ENCODE measurements at places on chromosomes 6 and 20. TPM values are rescaled to one million over a fixed set of nuclear protein-coding genes. Genes with fewer than 3 reads are reported as not detected.

Gene LGSN
- total RNA-seq = not detected

Gene SNX21
- total RNA-seq = 1.9 TPM

Gene GHRH
- not detected for total RNA-seq

Gene C20orf141
- total RNA-seq = not detected

Gene UNC5CL
- 4.9 TPM for total RNA-seq

Gene APCDD1L
- total RNA-seq = not detected

Gene DEFB124
- not detected for total RNA-seq

Gene SRMS
- total RNA-seq = not detected

DNA sequence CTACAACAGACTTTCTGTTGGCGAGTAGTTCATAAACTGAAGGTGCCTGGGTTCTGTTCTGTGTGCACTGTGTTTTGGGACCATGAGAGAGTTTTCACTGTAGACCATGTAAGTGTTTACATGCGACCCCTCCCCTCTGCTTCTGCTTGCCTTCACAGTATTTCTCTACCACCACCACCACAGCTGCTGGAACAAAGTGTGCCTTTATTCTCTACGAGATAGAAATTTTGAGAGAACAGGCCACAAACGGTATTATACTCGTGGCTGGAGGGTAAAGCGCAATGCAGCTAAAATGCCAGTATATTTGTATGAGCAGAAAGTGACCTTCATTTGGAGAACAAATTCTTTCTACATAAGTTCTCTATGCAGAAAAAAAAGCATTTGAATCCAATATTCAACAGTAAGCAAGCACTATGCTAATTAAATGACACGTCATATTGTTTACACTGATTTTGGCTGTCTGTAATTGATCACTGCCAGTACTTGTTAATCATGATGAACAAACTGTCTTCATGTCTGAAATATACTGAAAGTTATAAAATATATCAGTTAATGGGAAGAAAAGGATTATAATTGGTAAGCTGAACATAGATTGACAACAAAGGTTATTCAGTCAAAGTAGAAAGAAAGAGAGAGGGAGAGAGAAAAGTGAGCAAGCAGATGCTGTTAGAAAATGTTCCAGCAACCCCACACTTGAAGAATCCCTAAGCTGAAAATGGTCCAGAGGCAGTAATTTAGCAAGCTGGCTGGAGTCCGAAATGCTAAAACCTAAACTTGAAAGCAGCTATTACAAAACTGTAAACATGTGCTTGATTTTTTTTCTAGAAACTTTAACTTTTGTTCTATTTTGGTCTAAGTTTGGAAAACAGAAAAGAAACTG, 8.8 kb downstream of the CLDN20 start:
- no peak for DNase-seq

- DNase-seq = no peak
These were observed 155.8 kb downstream of the TSHZ2 start for GRCh38 chr20:53128004-53128403.

DNA sequence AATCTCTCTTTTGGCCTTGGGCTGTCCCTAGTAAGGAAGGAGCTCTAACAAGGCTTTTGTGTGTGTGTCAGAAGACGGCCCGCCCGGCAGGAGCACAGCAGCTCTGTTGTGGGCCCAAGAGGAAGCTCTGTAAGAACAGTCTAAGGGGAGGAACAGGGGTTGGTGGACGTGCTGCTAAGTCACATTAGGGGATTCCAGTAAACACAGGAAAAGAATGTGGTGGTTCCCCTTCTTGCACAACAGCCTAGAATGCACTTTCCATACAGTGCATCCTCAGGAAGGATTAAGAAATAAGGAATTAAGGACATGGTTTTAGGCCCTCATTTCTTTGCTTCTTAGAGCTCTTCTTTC, 114.5 kb downstream of the RNF144B start:
- DNase-seq = no peak

DNA sequence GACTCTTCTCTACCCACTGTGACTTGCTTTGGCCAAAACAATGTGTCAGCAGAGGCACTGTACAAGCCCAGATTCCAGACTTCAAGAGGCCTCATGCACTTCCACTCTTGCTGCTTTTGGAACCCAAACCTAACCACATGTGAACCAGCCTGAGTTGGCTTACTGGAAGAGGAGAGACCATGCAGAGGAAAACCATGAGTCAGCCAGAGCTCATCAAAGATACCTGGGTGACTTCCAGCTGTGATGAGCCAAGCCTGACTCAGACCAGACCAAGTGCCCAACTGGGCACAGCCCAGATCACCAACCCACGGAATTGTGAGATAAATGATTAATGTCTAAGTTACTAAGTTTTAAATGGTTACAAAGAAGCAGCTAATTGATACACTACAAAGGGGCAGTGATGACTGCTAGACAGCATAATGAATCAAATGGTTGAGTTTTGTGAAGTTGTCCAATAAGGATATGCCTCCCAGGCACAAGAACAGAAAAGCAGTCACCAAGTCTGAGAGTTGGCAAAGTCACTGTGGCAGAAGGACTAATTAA, 16.2 kb upstream of the BEND6 start:
- DNase-seq = no peak

DNA sequence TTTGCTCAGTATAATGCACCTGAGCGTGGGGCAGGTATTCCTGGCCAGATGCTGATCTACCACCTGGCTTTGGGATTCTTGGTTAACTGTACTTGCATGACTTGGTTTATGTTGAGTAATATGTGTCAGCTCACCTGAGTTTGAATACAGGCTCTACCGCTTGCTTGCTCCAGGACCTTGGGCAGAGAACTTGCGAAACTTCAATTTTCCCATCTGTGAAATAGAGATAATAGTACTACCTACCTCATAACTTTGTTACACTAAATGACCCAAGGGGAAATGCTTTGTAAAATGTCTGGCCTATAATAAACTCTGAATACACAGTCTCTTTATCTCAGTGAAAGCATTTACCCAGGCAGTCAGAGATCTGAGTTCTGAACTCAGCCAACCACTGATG, 51.8 kb downstream of the SCAND1 start:
- DNase-seq = no peak

- no peak for DNase-seq
These were observed 65.5 kb upstream of the CLVS2 start for GRCh38 chr6:122930252-122931180.

DNA sequence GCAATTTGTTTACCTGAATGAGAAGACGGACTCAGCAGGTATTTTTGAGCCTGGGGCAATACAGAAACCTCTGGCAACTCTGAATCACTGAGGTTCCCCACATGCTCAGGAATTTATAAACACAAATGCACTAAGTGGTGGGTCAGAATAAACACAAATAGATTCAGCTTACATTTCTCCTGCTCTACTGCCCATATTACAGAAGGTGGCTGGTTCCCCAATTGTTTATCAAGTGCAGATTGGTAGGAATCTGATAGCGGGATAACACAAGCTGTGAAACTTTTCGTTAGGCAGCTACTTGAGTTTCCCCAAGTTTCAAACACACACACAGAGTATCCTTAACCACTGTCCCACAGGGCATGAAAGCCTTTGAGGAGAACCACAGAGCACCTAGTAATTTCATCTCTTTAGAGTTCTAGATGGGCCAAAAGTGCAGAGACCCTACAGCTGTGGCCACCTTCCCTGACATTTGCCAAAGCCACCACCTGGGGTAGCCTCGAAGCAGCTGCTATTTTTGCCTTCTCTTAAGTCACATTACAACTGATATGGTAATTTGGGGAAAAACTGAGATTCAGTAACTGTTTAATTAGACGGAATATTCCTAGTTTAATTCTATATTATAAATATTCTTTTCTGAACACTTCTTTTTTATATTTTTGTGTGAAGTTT, 204.2 kb upstream of the PTCHD4 start:
- no peak for DNase-seq

DNA sequence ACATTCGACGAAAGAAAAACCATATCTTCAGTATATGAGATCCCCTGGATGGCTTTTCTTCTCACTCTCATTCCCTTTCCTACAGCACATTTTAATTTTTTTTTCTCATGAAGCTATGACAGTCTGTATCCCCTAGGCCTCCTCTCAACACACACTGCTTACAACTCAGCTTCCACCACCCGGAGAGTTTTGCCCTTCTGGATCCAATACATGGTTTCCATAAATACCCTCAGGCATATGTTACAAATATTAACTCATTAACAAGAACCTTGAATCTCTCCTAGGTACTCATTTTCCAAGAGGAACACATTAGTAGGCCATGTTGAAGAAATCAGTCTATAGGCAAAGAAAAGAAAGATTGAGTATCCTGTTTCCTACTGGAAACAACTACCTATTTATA, 44.0 kb downstream of the PAK5 start:
- DNase-seq = no peak

DNA sequence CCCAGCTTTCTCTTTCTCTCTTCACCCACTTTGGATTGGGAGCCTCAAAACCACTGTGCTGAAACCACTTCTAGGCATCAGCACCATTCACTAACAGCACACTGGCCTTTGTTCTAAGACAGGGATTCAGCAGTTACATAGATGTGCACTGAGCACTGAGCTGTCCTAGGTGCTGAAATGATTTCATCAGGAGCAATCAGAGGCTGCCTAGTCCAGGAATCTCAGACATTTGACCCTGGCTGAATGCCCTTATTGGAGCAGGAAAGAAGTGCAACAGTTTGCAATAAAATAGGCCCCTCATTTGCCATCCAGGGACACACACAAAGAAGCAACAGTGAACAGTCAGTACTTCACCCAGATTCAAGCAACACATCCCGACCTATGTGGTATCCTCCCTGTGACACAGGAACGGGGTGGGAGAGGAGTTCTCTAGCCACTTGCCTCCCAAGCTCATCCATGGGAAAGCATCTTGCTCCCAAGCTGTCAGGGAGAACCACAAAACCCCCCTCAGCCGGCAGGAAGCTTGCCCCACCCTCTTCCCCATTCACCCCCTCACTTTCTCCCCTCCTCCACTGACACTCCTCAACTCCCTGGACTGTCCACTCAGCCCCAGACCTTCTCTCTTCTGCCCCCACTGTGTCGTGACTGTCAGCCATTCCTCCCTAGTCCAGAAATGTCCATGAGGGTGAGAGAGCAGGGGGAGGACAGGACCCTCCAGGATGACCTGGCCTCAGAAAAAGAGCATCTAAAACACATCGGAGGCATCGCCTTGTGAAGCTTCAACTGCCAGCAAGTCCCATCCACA, 304.4 kb downstream of the PREX1 start:
- no peak for DNase-seq

DNA sequence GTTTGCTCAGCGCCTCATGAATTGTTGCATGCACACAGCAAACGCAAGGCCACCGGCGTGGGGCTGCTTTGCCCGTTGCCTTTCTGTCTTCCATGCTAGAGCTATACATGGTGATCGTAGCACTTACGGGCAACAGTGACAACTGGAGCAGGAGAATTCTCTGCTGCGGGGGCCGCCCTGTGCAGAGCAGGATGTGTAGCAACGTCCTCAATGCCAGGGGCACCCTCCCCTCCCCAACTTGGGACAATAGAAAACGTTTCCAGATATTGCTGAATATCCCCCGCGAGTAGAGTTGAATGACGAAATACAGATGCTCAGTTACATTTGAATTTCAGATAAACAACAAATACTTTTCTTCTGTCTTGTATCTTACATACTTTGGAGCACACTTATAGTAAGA, 198.7 kb downstream of the TFAP2C start:
- DNase-seq = no peak

DNA sequence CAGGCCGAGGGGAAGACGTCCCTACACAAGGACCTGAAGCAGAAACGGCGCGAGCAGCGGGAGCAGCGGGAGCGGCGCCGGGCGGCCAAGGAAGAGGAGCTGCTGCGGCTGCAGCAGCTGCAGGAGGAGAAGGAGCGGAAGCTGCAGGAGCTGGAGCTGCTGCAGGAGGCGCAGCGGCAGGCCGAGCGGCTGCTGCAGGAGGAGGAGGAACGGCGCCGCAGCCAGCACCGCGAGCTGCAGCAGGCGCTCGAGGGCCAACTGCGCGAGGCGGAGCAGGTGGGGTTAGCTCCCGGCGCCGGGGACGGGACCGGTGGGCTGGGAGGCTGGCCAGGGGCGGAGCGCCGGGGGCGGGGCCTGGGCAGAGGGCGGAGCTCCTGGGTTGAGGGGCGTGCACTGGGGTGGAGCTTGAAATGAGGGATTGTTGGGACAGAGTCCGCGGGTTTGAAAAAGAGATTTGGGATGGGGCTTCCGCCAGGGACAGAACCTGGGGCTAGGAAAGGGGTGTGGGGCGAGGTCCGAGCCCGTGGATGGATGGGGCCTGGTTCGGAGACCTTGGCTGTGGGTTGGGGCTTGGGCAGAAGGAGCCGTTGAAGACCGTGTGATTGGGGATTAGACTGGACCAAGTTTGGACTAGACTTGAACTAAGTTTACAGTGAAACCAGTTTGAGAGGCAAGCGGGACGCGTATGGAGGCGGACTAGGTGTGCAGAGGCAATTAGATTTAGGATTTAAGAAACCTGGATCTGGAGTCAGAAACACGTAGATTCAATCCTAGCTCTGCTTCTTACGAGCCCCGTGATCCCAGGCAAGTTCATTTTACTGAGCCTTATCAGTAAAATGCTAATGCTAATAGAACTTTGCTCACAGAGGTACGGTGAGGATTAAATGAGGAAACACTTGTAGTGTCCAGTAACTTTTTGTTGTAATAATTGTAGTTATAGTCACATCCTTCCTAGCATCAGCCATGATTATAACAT, 20.9 kb downstream of the DEF6 start:
- no peak for DNase-seq

GRCh38 chr6:79584332-79584731, 46.8 kb upstream of the SH3BGRL2 start:
- DNase-seq = no peak

DNA sequence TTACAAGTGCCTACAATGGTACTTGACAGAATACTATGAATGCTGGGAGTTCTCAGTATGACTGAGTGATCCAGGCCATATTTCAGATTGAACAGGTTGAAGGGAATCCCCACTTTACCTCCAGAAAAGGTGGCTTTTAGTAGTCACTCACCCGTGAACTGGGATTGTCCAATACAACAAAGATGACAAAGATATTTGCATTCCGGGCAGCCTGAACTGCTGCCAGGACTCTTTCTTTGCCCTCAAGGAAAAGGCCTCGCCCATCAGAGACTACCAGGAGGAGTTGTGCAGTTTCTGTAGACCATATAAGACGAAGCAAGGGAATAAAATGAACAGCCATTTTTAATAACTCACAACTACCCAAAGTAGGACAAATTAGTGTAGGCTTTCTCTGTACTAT, 6.3 kb upstream of the LYRM2 start:
- DNase-seq = no peak

- no peak for DNase-seq
These were observed 26.4 kb upstream of the RFPL4B start for GRCh38 chr6:112320561-112321318.

DNA sequence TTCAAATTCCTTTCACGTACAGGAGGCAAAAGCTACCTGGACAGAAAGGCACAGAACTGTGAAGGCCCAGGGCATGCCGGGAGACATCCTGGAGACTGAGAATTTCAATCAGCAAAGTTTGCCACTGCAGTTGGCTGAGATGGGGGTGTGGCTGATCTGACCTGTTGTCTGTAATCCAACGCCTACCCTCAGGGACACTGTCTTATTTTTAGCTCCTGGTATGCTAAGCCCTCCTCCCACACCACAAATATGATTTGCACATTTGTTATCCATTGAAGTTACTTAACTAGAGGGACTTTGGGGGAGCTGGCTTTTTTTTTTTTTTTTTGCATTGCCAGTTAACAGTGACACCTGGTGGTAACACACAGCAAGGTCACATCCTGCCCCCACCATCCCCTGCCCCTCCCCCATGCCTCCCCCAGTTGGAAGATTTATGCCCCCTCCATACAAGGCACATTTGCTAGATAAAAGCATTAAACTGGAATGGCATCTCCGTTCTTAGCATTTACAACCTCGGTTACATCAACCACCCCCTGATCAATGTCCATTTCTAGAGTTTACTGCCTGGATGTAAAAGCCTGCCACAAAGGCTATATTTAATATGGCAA, 40.4 kb downstream of the TTI1 start:
- DNase-seq = no peak

- DNase-seq = no peak
These were observed 1.7 kb downstream of the PREX1 start for GRCh38 chr20:48826069-48826468.

All from T-helper 17 cell (primary cell).